ENCODE measurements at places on chromosomes 5 and 9. TPM values are rescaled to one million over a fixed set of nuclear protein-coding genes. Genes with fewer than 3 reads are reported as not detected.

TARS1 gene
- 165 TPM for total RNA-seq

CDC20B gene
- total RNA-seq, result 0.28 TPM

MTAP gene
- total RNA-seq, result 54.1 TPM

CARTPT gene
- not detected for total RNA-seq

LHX3 gene
- not detected for total RNA-seq

ERCC8 gene
- 10.5 TPM for total RNA-seq

FBP2 gene
- total RNA-seq, result not detected

NEK6 gene
- 10.9 TPM for total RNA-seq

- no peak for DNase-seq
These were observed 499.0 kb downstream of the SEMA5A start for GRCh38 chr5:9046756-9047481.

DNA sequence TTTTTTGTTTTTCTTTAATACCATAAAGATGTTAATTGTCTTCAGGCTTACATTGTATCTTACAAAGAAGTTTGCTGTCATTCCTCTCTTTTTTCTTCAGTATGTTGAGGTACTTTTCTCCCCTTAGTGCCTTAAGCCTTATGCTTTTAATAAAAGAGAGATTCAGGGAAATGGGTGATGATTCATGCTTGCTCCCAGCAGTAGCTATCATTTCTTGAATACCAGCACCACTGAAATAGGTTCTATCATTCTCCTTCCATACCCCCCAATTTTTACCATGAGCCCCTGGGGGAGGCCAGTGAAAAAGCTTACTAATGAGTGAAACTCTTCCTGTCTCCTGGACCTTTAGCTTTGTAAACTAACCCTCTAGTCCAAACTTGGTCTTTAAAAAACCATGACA lies 165.0 kb downstream of the FBXL7 start:
- DNase-seq, result no peak

GRCh38 chr5:107680099-107680498 lies 9.4 kb upstream of the EFNA5 start:
- no peak for DNase-seq

DNA sequence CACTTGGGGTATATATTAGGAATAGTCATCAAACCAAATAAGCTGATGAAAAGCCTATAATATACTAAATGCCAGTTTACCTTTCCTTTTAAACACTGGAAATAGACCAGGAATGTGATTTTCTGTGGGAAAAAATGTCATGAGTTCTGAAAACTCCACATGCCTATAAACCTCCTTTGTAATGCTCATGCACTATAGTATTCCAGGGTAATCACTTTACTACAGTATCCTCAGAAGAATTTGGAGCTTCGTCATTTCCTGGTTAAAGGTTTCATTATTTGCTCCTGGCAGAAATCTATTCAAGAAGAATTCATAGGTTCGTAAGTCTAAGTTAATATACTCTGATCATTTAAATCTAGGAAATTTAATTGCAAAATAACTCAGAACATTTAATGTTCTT lies 1076.7 kb upstream of the DMAC1 start:
- DNase-seq, result no peak

DNA sequence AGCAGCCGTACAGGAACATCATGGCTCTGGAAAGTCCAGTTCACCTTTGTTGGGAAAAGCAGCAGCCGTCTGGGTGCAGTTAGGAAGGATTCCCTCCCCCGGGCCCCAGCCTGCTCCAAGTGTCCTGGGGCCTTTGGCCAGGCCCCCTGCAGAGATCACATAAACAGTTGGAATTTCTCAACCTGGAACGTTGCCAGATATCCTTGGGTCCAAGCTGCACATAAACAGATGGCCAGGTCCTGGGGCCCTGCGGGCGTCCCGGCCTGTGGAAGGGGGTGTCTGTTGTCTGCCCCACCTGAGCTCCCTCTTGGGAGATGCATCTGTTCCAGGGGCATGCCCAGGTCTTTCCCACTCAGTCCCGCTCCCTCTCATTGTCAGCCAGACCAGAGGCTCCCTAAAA lies 92.7 kb downstream of the COL5A1 start:
- DNase-seq, result no peak

GRCh38 chr9:96071076-96071814 lies 195.8 kb downstream of the ERCC6L2 start:
- no peak for DNase-seq

DNA sequence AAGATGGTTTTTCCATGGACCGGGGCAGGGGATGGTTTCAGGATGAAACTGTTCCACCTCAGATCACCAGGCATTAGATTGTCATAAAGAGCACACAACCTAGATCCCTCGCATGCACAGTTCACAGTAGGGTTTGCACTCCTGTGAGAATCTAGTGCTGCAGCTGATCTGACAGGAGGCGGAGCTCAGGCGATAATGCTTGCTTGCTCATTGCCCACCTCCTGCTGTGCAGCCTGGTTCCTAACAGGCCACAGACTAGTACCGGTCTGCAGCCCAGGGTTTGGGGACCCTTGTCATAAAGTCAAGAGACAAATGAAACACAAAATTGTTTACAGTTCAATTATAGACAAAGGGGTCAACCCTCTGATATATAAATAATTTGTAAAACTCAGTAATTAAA lies 101.7 kb downstream of the RANBP17 start:
- DNase-seq, result no peak

DNA sequence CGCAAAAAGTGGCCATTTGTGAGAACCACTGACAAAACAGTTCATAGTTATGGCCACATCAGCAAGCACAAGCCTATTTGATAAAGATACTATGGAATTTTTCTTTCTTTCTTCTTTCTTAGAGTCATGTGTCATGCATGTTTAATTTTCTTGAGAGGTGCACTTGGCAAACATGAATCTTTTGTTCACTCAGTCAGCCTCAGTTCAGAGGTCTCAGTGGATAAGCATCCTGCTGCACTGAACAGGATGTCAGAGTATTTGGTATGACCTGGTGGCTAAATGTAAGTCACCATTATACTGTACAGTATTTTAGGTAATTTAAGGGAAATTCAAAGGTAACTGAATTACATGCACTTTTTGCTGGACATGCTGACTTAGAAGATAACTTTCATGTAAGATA lies 5.4 kb downstream of the NNT start:
- no peak for DNase-seq

DNA sequence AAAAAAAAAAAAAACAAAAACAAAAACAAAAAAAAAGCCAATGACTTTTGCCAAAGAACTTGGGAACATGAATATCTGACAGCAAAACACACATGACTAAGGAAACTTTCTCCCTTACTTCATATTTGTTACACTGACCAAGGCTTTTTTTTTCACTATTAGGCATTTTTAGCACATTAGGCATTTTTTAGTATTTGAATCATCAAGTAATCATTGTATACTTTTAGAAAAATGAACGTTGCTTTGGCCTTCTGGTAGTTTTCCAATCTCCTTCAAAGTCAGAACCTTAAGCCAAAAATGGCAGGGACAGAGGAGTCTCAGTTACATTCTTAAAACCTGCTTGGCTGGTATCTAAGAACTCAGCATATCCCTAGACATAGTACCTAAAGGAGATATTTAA lies 19.3 kb downstream of the NREP start:
- no peak for DNase-seq

DNA sequence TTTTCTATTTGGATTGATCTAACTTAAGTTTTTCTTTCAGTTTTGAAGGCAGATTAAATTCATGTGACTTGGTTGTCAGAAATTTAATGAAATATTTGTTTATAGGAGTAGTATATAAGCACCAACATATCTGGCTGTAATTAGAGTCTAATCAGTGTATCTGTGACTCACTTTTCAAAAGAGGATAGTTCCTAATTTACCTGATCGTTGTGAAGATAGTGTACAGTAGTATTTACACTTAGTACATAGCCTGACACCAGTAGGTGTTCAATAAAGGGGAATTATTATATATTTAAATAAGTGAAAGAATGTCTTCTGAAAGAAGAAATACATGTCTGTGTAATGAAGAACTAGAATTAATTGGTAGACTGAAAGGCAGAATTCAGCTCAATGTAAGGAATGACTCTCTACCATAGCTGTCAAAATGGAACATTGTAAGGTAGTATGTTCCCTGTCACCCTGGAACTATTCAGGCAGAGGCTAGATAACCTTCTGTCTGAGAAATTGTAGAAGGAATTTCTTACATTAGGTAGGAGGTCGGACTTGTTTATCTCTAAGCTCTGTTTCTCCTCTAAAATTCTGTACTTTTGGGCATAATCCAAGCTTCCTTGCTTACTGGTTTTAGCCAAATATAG lies 8.6 kb downstream of the TGFBR1 start:
- DNase-seq, result no peak

- DNase-seq, result no peak
These were observed 21.9 kb downstream of the ANKH start for GRCh38 chr5:14849516-14850294.

GRCh38 chr9:2674141-2674824 lies 43.0 kb upstream of the KCNV2 start:
- DNase-seq, result no peak

GRCh38 chr5:16450163-16450562 lies 15.4 kb downstream of the ZNF622 start:
- no peak for DNase-seq

DNA sequence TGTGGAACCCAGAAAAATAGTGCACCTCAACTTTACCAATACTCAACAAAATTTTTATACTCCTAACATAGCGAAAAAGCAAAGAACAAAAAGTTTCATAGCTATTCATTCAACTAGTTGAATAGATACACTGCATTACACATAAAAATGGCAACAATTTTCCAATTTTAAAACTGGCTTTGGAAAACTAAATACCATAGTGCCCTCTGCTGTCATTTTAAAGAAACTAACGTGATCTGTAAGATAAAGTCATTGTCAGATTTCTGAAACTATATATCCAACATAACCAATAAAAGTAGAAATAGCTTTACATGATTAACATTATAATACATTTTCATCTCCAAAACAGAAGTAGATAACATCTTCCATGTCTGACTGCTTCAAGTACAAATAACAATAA lies 31.6 kb downstream of the DTWD2 start:
- DNase-seq, result no peak

DNA sequence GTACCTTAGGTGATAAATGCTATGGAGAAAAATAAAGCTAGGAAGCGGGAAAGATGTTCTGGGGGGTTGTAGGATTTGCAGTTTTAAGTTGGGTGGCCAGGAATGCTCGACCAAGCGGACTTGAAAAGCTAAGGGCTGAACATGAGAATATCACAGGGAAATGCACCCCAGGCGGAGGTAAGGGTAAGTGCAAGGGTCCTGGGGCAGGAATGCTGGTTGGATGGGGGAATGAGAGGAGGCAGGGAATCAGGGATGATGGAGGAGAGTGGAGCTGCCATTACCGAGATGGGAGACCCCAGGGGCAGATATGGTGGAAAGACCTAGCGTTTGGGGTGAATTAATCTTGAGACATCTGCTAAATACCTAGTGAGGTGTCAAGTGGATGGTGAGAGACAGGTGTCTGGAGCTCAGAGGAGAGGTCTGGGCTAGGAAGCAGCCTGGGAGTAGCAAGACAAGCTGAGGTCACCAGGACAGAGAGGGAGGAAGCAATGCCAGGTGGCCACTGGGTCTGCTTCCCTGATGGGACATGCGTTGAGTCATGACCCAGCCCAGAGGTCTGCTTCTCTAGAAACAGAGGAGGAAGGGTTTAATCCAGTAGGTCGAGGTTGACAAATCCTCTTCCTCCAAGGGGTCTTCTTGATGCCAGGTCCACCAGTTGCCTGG lies 77.7 kb upstream of the ASS1 start:
- no peak for DNase-seq

DNA sequence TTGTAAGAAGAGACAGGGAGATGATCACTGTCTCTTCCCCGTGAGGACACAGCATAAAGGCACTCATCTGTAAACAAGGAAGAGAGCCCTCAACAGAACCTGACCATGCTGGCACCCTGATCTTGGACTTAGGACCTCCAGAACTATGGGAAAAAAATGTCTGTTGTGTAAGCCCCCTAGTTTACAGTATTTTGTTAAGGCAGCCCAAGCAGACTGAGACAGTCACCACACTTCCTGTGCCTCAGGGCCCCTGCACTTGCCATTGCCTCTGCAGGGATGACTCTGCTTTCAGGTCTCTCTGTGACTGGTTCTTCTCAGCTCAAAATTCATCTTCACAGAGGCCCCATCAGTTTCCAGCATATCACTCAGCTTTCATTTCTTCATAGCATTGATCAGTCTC lies 372.1 kb downstream of the TLE1 start:
- no peak for DNase-seq

- no peak for DNase-seq
These were observed 73.3 kb upstream of the IFNK start for GRCh38 chr9:27450752-27451151.

- no peak for DNase-seq
These were observed 698.0 kb upstream of the WWC1 start for GRCh38 chr5:167593329-167594060.

DNA sequence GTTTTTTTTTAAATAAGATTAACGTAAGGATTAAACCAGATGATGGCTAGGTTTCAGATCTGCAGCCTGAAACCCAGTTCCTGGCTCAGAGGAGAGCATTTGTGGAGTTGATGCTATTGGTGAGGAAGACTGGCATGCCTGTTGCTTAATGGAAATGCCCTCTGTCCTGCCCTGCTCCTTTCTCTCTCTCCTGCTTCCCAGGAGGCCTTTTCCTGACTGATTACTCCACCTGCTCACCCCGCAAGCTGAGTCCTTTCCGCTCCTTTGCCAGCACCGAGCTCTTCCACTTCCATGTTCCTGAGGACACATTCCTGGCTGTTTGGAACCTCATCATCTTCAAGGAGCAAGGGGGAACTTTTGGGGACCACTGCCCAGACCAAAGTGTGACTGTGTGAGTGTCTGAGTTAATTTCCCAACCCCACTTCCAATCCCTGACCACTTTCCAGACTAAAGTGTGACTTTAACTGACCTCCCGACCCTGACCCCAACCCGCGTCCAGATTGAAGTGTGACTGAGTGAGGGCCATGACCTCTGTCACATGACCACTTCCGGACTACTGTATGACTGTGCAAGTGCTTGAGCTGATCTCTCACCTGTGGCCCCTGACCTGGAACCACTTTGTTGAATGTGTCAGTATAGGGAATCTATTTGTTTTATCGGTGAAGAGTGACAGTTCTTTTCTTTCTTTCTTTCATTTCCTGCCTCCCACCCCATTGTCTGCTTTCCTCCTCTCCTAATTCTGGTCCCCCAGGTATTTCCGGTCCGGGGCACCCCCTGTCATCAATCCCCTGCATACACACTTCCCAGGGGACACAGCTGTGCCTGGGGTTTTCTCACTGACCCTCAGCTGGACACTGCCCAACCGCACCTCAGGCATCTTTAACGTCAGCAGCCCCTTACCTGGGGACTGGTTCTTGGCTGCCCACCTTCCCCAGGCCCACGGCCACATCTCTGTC lies 5.5 kb downstream of the TMEM8B start:
- DNase-seq, result no peak
